ENCODE measurements at places on chromosomes 16 and 17.
A peak's percentile ranks its signal among the peaks of the same experiment; 100 is the strongest.

DNA sequence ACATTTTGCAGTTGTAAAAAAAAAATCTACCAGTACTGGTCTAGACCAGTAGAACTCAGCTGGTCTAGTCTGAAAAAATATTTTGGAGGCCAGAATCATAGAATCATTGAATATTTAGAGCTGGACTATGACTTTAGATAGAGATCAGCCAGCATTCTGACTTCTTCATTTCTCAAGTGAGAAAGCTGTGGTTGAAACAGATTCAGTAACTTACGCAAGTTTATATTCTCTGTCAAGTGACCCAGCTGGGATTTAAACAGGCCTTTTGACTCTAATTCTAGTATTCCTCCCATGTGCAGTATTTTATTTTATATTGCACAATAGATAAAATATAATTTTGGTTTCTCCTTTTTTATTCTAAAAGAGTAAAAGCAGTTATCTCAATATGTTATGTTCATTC is 4.9 kb downstream of the TNRC6A start:
- no peak for DNase-seq

DNA sequence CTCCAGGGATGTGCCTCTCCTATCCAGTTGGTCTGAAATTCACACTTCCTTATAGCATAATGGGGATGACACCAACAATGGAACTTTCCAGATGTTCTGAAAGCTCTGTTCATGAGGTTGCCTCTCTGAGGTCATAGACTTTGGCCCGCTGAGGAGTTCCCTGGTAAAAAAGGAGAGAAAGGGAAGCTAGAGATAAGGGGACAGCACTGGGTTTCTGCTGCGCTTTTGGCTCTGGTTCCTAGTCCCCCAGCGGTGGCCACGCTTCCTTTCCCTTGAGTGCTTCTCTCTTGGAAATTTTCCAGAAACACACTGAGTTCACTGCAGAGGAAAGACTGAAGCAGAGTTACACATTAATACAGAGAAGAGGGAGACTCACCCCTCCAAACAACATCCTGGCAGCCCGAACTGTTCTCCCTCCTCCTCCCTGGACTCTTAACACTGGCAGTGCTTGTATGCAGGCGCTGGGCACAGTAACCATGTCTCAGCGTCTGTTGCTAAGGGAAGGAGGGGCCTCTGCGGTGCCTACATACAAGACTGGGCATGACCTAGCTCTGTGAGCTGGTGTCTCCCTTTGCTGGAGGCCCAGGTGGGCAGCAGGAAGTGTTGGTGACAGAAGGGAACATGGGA is at the start of gene DNAH3:
TSS of gene DNAH3 (minus strand) at position 472 of the 627 bp plus-strand sequence. CDS start 527 bp downstream, outside the sequence.
- DNase-seq, result no peak

DNA sequence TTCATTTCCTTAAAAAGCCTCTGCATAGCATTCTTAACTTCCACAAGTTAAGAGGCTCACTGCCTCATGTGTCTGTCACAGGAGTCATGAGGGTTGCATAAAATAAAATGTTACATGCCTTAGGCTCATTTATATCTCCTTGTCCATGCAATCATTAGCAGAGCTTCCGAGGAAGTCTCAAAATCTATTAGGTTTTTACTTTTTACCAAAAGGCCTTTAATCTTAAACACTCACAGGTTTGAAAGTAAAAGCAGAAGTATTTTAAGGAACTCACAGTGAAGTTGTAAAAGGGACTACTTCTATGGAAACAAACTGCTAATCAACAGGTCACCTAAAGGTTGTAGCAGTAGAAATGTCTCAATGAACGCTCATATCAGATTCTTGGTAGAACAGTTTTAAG is 5.2 kb upstream of the ATP6V0A1 start:
- no peak for DNase-seq

- DNase-seq, result no peak
Measured at GRCh38 chr16:85225721-85226120, 113.4 kb upstream of the CIBAR2 start.

DNA sequence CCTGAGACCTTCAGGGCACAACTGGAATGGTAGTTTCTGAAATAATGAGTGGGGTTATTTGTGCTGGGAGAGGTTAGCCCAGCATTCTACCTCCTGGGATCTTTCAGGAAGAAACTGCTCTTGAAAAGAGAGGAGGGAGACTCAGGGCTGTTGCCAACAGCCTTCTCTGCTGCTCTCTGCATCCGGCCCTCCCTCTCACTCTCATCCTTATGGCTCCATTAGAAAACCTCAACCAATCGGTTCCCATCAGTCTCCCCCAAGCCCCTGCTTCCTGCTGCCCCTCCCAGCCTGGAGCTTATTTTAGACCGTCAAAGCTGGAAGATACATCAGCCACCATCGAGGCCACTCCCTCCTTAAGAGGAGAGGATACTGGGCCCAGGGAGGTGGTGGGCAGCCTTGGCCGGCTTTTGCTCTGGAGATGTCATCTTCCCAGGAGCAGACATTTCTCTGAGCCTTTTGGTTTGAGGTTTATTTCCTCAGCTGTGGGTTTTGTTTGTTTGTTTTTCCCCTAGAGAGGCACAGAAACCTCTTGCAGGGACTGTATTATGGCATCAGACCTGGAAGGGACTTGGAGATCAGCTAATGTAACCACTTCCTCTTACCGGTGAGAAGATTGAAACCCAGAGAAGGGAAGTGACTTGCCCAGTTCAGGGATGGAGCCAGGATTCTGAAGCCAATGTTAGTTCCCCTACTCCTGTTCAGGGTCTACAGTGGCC is 2.7 kb downstream of the MPRIP start:
- no peak for DNase-seq

DNA sequence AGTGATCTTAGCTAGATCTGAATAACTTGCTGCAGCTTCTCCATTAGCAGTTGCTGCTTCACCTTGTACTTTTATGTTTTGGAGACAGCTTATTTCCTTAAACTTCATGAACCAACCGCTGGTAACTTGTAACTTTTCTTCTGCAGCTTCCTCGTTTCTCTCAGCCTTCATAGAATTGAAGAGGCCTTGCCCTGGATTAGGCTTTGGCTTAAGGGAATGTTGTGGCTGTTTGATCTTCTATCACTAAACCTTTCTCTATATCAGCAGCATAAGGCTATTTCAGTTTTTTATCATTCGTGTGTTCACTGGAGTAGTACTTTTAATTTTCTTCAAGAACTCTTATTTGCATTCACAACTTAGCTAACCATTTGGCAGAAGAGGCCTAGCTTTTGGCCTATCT is 21.5 kb upstream of the TMEM92 start:
- DNase-seq, result no peak

GRCh38 chr16:78842950-78843349 is 743.5 kb downstream of the WWOX start:
- no peak for DNase-seq

DNA sequence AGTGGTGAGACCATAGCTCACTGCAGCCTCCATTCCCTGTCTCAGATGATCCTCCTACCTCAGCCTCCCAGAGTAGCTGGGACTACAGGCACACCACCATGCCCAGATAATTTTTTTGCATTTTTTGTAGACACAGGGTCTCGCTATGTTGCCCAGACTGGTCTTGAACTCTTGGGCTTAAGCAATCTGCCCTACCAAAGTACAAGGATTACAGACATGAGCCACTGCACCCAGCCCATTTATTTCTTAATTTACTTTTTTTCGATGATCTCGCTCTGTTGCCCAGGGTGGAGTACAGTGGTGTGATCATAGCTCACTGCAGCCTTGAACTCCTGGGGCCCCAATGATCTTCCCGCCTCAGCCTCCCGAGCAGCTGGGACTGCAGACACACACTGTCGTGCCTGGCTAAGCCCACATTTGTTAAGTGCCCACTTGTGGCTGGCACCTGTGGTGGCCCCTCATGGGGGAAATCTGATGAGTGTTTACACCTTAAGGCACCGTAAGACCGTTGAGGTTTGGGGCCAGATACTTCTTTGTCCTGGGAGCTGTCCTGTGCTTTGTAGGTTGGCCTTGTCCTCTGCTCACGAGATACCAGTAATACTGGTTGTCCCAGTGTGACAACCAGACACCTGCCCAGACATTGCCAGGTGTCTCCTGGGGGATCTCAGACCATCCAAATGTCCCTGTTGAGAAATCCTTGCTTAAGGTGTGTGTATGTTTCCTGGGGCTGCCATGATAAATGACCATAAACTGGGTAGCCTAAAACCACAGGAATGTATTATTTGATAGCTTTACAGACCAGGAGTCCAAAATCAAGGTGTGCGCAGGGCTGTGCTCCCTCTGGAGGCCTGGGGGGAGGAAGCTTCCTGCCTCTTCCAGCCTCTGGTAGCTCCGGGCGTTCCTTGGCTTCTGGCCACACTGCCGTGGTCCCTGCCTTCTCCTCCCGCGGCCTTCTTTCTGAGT is 141.4 kb upstream of the GSE1 start:
- no peak for DNase-seq

- no peak for DNase-seq
Measured at GRCh38 chr17:80949451-80950421, 41.9 kb upstream of the CHMP6 start.

DNA sequence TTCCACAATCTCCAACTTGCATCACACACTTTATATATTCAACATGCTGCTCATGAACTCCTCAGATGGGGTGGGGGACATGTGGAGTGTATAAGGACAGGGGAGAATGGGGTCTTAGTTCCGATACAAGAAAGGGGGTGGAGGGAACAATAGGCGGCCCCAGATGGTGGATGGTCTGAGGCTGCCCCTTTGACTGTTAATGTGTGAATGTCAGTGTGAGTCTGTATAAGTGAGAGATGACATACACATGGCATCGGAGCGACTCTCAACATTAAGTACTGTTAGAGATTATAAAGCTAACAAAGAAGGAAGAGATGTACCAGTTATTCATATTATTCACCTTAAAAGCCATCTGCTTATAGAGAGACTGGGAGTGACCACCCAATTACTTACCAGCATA is 193.1 kb downstream of the AXIN2 start:
- DNase-seq, result no peak

GRCh38 chr17:27805520-27806146 is 5.3 kb upstream of the NOS2 start:
- peak; percentile 69 for DNase-seq

DNA sequence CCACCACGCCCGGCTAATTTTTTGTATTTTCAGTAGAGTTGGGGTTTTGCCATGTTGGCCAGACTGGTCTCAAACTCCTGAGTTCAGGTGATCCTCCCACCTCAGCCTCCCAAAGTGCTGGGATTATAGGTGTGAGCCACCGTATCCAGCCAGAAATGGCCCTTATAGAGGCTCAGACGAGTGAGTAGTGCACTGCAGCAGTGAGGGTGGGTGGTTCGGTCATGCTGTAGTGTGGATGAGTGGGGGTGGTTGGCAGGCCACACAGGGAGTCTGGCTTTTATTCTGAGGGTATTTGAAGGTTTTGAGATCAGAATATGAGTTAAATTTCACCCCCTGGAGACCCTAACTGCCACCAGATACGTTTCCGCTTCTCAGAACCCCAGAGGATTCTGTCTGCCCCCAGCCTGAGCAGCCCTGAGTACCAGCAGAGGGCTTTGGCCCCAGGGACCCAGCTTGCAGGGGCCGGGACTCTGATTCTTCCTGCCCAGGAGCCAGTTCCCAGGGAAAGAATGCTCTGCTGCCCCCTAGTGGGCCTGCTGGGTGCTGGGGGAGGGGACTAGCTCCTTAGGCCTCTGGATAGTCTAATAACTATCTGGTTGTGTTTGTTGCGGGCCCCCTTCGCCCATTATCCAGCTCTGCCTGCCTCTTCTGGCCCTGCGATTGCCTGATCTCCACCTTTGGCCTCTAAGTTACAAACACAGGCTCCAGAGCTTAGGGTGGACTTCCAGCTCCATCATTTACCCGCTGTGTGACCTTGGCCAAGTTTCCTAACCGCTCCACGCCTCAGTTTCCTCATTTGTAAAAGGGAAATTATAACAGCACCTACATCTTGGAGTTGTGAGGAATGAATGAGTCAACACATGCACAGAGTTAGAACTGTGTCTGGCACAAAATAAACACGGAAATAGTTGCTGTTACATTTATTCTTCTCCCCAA is 2.0 kb downstream of the ZNF771 start:
- peak; percentile 92 for DNase-seq

GRCh38 chr17:37640015-37640414 is 3.2 kb downstream of the DDX52 start:
- DNase-seq, result no peak

GRCh38 chr17:16479264-16479663 is 12.7 kb downstream of the LRRC75A start:
- DNase-seq, result no peak

DNA sequence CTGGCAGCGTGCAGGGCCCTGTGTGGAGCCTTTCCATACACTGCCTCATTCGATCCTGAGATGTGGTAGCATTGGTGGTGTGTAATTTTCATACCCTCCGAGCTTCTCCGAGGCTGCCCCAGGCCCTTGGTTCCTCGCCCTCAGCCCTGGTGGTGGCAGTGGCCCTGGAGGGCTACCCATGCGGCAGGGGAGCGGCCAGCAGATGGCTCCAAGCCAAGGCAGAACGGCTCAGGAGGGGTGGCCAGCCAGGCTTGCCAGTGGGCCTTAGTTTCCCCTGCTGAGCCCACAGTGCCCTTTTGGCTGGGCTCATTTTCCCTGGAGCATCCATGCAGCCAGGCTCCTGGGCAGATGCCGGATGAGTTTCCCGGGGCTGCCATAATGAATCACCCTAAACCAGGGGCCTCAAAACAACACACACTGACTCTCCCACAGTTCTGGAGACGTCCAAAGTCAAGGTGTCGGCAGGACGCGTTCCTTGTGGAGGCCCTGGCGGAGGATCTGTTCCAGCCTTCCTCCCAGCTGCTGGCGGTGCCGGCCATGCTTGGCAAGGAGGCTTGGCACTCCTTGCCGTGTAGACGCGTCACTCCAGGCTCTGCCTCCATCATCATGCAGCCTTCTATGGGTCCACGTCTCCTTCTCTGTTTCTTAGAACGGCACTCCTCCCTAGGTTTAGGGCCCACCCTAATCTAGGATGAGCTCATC is 158.8 kb upstream of the GSE1 start:
- DNase-seq, result no peak

GRCh38 chr16:2213817-2214718 is 572 bp downstream of the PGP start:
- no peak for DNase-seq

GRCh38 chr17:72249441-72249840 is 128.6 kb downstream of the SOX9 start:
- DNase-seq, result no peak

- no peak for DNase-seq
Measured at GRCh38 chr17:80000981-80001775, 34.5 kb downstream of the TBC1D16 start.

DNA sequence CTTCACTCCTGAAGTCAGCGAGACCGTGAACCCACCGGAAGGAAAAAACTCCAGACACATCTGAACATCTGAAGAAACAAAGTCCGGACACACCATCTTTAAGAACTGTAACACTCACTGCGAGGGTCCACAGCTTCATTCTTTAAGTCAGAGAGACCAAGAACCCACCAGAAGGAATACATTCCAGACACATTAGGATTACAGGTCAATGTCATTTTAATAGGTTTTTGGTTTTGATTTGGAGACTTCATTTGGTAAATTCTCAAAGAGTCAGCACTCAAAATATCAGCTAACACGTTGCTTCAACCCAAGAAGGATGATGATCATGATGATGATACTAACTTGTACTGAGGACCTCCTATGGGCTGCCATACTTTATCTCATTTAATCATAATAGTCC is 7.6 kb upstream of the BMERB1 start:
- no peak for DNase-seq

GRCh38 chr16:58495521-58496331 is 4.2 kb upstream of the NDRG4 start:
- no peak for DNase-seq
